ENCODE measurements at places on chromosomes 2 and 18. TPM values are rescaled to one million over a fixed set of nuclear protein-coding genes. Genes with fewer than 3 reads are reported as not detected.

Gene USP40
- 24.0 TPM for total RNA-seq

Gene C2orf66
- total RNA-seq = 0.09 TPM

Gene SCN2A
- not detected for total RNA-seq

Gene TET3
- total RNA-seq = 6.0 TPM

Gene RBM43
- 5.0 TPM for total RNA-seq

Gene COL4A4
- 1.2 TPM for total RNA-seq

Gene AGXT
- total RNA-seq = not detected

Gene ANKZF1
- total RNA-seq = 25.9 TPM

Gene POU3F3
- total RNA-seq = 0.05 TPM

Gene LYG2
- total RNA-seq = not detected

Gene LGALSL
- total RNA-seq = 11.2 TPM

Gene ANO7
- 2.5 TPM for total RNA-seq

Gene CABLES1
- total RNA-seq = 12.6 TPM

Gene GULP1
- 57.0 TPM for total RNA-seq

Gene C1QL2
- 0.18 TPM for total RNA-seq

Gene TRIM54
- total RNA-seq = 0.48 TPM

Gene KCNIP3
- 1.0 TPM for total RNA-seq

Gene ZNF396
- total RNA-seq = 0.69 TPM

Gene KLHL41
- 0.30 TPM for total RNA-seq

Gene PDK1
- total RNA-seq = 2.0 TPM

Gene DTNA
- total RNA-seq = 0.98 TPM

Gene ERICH2
- total RNA-seq = not detected

Gene ATP6V1B1
- total RNA-seq = 2.3 TPM

Gene FZD7
- 6.9 TPM for total RNA-seq

Gene MAP2
- 0.44 TPM for total RNA-seq

Gene LHCGR
- total RNA-seq = not detected

Gene CMPK2
- 0.67 TPM for total RNA-seq

Gene LRRTM4
- not detected for total RNA-seq

Gene UGT1A4
- total RNA-seq = not detected

Gene FAM124B
- not detected for total RNA-seq

Gene YPEL5
- 50.5 TPM for total RNA-seq

Gene WDSUB1
- 7.4 TPM for total RNA-seq

Gene NEU4
- 0.33 TPM for total RNA-seq

Gene SFTPB
- 0.22 TPM for total RNA-seq

Gene OXER1
- total RNA-seq = not detected

Gene SGPP2
- 0.16 TPM for total RNA-seq

Gene GALNT13
- total RNA-seq = 9.9 TPM

Gene EMILIN2
- 12.3 TPM for total RNA-seq

Gene AAMP
- total RNA-seq = 122 TPM

Gene VWA3B
- 0.43 TPM for total RNA-seq

Gene GAD1
- total RNA-seq = 0.73 TPM

Gene GALNT5
- 2.8 TPM for total RNA-seq

Gene ANKRD30B
- not detected for total RNA-seq

Gene RNF125
- total RNA-seq = 0.28 TPM

Gene COL6A3
- total RNA-seq = 0.10 TPM

Gene LAMA3
- 39.0 TPM for total RNA-seq

Gene SPC25
- total RNA-seq = 20.2 TPM

Gene SNORC
- total RNA-seq = 9.3 TPM

Gene COA5
- 22.1 TPM for total RNA-seq

Gene MLPH
- 289 TPM for total RNA-seq

Gene MCM6
- 54.6 TPM for total RNA-seq

Gene SCG2
- total RNA-seq = 1.3 TPM

Gene PLCD4
- 0.30 TPM for total RNA-seq

Gene ANKRD62
- not detected for total RNA-seq

Gene FHOD3
- 2.8 TPM for total RNA-seq

Gene FEV
- total RNA-seq = not detected

Gene SERPINB12
- not detected for total RNA-seq

Gene KCNK3
- 1.5 TPM for total RNA-seq

Measured in A549 treated with CpdA at 1 μM for 4 hours (cell line).